ENCODE measurements at places on chromosomes 4 and X.

DNA sequence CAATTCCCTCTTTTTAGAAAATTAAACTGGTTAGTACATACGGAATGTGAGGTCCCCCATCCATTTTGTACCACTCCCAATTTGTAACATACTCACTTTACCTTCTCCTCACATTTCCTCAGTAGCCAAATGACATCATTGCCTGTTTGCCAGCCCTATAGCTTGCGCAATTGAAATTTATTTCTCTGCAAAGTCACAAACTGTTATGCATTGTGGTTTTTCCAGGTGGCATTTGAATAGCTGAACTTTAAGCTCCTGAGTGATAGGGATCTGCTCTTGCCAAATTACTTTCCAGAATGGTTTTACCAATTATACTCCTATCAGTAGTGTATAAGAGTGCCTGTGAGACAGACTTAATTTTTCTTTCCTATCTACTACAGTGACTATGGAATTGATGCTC lies 7.7 kb downstream of the COL4A5 start:
- no peak for DNase-seq

GRCh38 chrX:125398959-125399440 lies 79.3 kb downstream of the TEX13C start:
- DNase-seq, result peak; percentile 80

GRCh38 chr4:152454398-152455011 lies 81.4 kb downstream of the FBXW7 start:
- no peak for DNase-seq

GRCh38 chr4:132240081-132240480 lies 909.0 kb upstream of the PCDH10 start:
- DNase-seq, result no peak

DNA sequence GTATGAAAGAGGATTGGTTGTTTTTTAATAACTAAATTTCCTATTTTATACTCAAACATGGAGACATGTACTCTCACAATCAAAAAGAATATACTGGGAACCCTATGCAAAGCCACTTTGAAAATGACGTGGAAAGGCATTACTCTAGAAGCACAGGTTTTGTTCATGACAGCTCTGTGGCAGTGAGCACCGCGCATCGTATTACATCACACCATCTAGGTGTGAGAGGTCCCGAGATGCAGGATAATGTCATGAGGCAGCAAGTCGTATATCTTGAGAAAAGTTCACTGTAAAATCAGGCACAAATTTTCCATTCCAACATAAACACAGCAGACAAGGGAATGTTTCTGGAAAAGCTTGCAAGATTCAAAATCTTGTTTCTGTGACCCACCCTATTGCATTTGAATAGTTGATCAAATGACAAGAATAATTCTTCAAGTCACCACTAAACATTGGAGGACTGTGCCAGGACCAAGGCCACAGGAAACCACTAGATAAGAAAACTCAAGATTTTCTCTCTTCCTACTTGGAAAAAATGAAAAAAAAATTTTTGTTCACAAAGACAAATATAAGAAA lies 127.6 kb downstream of the LDB2 start:
- no peak for DNase-seq

Measured in CMK (cell line).